Activated naive CD4-positive, alpha-beta T cell treated with Interleukin-2 at 50 U/mL for 16 hours (primary cell): ENCODE measurements at places on chromosomes 11 and 22.

DNA sequence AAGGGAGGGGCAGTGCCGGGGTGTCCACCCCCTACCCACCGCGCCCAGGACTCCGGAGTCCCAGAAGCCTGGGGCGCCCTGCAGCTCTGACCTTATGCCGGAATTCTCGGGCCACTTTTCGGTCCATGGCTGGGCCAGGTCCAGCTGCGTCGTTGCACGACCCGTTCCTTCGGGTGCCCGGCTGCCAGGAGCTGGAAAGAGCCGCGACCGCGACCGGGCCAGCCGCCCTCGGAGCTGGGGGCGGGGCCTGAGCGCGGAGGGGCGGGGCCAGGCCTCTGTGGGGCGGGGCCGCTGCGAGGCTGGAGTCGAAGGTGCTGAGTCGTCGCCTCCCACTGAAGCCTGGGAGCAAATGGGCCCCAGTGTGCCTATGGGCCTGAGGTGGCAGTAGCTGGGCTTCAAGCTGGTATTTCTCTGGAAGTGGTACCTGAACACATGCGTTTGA lies at the start of gene USH1C:
TSS of gene USH1C (minus strand) at position 236 of the 442 bp plus-strand sequence. CDS start at position 127, 109 bp downstream.
- peak; percentile 10 for DNase-seq

DNA sequence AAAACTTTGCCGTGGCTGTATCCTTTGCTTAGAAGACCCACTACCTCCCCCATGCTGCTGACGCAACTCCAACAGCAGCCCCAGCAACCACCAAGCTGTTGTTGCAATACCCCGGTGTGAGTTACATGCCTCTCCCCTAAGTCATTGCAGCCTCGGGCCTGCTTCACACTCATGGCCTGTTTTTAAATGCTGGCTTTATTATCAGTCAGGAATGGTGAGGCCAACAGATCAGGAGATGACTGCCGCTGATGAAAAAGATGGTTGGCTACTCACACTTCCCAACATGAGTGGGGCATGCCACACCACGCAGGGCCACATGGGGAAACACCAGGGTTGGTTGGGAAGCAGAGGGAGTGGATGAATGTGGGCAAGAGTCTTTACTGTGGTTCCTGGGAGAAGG lies 171.5 kb upstream of the SYT13 start:
- DNase-seq: no peak

GRCh38 chr11:1367721-1368120 lies 22.0 kb upstream of the BRSK2 start:
- no peak for DNase-seq

DNA sequence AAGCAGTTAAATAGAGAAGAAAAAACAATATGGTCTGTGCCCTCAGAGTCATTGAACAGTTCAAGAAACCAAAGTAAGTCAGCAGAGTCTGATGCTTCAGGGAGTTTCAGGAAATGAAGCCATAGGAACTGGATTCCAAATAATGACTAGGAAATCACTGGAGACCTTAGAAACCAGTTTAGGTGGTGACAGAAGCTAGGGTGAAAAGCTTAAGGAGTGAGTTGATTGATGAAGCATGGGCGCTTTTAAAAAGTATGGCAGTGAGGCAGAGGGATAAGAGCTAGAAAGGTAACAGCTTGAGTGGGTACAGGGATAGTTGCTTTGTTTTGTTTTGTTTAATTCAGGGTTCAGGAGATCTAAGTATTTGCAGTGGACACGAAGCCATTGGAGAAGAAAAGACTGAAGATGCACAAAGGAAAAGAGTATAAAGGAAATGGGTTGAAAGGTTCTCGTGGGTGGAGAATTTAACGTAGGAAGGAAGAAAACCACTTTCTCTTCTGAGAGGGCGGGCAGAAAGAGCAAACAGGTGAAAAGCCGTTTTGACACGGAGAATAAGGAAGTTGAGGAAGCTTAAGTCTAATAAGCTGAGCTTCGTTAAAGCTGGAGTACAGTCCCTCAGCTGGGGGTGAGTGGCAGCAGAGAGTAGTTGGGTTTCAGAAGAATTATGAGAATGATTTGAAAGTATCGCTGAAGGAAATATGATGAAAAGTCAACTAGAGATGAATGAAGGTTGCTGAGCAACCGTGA lies 14.8 kb downstream of the SGSM3 start:
- peak; percentile 16 for DNase-seq

DNA sequence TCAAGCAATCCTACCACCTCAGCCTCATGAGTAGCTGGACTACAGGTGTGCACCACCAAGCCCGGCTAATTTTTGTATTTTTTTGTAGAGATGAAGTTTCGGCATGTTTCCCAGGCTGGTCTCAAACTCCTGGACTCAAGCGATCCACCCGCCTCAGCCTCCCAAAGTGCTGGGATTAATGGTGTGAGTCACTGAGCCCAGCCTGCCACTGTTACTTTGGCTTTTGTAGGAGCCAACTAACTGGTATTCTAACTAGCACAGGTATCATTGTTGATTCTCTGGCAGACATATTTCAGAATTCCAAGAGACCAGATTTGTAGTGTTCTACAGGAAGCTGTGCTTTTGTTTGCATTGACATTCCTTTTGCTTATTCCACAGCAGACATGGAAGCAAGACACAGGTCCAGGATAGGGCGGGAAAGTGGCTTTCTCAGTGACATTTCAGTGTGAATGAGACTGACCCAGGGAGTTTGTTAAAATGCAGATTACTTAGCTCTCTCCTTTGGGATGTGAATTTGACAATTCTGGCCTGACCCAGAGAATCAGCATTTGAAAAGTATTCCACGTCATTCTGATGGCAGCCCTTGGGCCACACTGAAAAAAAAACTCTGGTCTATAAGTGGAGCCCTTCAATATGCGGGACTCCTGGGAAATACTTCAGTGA lies 52.2 kb upstream of the PAX6 start:
- DNase-seq: no peak

DNA sequence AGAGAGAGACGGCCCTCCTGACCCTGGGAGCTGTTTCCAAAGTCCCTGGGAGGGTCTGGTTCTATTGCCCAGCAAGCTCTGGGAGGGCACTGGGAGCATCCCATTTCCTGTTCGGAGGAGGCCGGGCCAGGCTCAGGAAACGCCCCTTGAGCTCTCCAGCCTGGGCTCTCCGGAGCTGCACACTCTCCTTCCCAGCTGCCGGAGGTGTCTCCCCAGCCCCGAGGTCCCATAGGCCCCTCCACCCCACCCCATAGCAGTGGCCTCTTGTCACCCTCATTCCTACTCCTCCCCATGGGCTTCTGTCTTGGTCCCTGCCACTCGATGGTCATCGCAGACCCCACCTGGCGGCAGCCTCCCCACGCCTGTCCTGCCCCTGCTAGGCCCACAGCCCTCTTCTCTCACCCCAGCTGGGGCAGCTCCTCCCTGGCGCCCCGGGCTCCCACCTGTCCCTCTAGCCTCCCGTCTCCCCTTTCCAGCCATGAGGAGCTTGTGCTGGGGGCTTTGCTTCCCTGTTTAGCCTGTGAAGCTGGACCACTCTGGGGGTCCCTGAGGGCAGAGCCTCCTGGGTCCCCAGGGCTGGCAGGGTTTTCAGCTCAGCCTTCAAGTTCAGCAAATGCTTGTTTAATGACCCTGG lies 2.8 kb downstream of the TSPAN32 start:
- no peak for DNase-seq

DNA sequence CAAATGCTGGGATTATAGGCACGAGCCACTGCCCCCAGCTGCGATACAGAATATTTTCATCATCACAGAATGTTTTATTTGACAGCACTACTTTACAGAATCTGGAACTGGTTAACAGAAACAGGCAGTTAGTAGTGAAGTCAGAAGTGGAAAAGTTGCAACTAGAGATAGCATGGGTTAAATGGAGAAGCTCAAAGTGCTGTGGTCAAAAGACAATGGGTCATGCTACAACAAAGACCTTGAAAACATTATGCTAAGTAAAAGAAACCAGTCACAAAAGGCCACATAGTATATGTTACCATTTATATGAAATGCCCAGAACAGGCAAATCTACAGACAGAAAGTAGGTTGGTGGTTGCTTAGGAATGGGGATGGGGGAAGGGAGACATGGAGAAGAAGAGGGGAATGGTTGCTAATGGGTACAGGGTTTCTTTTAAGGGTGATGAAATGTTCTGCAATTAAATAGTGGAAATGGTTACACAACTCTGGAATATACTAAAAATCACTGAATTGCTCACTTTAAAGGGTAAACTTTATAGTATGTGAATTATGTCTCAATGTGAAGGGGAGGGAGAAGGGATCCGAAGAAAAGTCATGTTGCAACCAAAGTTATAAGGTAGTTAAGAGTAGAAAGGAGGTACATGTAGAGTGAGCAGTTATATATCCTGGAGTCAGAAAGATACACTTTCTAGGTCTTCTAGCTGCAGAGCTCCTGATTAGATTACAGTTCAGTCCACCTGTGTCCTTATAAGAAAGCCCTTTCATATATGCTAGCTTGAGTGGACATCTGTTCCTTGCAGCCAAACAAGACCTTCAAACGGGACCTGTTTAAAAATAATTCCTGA lies 46.3 kb upstream of the RAPSN start:
- no peak for DNase-seq

DNA sequence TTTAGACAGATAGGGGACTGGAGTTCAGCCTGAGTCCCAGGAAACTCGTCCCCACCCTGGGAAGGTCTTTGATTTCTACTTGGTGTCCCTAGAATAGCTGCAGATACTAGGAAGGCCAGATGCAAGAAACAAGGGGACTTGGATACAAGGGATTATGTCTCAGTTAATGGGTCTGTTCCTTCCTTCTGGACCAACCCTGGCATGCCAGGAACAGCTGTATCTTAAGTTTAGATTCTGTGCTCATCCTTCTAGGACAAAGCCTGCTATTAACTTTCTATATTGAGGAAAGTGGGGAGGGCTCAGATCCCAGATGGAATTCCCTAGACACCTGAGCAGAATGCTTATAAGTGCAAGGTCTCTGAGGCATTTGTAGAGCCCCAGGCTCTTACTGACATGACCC lies 3.9 kb upstream of the OR52M1 start:
- DNase-seq: no peak

- DNase-seq: no peak
Observed at GRCh38 chr11:6657346-6657745, 1.7 kb upstream of the DCHS1 start.

- no peak for DNase-seq
Observed at GRCh38 chr11:117271208-117271607, 19.9 kb upstream of the BACE1-AS start.

DNA sequence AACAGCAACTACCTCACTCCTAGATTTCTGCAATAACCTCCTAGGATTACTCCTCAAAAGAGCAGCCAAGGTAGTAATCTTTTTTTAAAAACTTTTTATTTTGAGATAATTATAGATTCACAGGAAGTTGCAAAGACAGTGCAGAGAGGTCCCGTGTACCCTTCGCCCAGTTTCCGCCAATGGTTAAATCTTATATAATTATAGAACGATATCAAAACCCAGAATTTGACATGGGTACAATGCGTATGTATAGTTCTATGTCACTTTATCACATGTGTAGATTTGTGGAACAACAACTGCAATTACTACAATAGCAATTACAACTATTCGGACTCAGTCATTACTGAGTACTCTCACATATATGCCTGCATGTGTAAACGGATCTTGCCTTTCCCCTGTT lies 94.8 kb upstream of the APOA1 start:
- DNase-seq: no peak

DNA sequence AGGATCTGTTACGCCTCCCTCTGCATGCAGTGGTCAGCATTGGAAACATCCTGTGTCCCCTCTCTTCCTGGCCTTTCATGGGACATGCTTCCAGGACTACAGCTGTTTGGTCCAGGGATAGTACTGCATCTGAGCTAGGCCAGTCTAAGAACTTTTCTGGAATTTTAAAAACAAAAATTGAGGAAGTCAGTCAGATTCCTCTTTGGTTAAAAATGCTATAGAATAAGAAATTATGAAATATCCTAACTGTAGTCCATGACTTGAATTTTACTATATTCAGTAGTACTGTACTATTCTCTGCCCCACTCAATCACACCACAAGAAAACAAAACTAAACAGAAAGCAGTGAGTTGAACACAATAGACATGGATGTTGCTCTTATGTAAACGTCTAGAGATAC lies 201.0 kb upstream of the CADM1 start:
- DNase-seq: no peak

GRCh38 chr11:359181-359714 lies 10.1 kb upstream of the B4GALNT4 start:
- peak; percentile 30 for DNase-seq

- DNase-seq: no peak
Observed at GRCh38 chr22:34946339-34946985, 119.5 kb upstream of the ISX start.

GRCh38 chr22:46422896-46423295 lies 87.4 kb downstream of the TRMU start:
- DNase-seq: no peak

DNA sequence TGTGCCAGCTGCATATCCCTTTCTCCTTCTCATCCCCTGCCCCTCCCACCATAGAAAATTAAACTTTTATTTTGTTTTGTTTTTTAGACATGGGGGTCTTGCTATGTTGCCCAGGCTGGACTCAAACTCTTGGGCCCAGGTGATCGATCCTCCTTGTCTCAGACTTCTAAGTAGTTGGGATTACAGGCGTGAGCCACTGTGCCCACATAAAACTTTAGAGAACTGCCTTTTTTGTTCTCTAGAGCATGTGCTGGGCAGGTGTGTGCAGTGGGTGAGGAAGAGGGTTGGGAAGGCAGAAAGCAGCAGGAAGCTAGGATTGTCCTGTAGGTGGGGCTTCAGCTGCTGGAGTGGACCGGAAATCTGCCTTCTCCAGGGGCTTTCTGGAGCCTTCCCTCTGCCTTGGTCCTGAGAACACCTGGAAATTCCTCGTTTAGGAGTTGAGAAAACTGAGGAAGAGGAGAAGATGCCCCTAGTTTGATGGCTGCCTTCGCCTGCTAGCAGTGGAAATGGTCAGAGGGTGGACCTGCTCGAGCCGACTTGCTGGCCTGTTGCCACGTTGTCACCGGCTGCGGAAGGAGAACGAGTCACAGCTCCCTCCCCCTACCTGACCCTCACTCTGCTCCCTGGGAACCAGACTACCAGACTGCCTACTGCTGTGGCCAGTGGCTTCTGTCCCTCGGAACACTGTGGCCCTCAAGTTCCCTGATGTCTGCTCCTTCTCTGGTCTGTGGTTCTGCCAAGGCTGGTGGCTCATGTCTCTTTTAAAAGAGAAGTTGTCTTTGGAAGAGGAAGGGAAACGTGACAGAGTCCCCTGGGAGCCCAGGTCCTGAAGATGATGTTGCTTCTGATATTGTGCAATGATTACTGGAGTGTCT lies 4.0 kb downstream of the ST14 start:
- DNase-seq: no peak

GRCh38 chr11:79857377-79858214 lies 416.8 kb upstream of the TENM4 start:
- no peak for DNase-seq

DNA sequence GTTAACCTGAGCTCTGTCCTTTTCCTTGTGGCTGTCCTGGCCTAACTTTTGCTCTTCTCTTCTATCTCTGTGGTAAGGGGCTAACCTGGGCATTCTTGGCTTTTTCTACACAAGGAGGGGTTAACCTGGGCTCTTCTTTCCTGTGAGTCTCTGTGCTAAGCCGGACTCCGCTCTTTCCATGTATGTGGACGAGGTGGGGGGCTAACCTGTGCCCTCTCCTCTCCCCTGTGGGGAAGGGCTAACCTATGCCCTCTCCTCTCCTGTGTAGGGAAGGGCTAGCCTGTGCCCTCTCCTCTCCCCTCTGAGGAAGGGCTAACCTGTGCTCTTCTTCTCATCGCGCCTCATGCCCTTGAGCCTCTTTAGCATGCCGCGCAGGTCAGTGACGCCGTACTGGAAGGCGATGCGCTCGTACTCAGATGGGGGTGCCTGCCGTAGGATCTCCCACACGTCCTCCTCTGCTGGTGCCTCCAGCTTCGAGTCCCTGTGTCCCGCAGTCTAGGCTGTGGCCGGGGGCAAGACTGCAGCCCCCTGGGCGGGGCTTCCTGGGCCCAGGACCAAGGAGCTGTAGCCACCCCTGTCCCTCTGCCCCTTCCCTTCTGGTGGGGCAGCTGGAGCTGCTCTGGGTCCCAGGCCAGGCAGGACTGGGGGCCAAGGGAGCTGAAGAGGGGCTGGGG lies 6.5 kb downstream of the MYBPC3 start:
- no peak for DNase-seq
